Fibroblast of skin of right biceps (primary cell): ENCODE measurements at places on chromosomes 1 and 21.

DNA sequence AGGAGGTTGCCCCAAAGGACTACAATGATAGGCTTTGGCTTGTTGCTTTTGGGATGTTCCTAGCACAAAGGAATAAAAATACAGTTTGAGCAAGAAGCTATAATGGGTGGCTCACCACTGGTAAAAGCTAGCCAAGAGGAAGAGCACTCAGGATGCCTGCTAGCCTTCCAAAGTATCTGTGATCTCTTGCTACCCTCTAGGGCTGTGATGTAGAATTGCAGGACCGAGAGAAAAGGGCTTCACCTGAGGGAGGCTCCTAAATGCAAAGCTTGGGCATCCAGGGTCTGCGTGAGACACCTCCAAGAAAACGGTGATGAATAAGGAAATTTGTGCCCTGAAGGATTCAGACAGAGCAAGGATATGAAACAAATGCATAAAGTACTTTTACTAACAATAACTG is 17.7 kb downstream of the IVL start:
- DNase-seq = peak; percentile 37

- peak; percentile 74 for DNase-seq
Observed at GRCh38 chr1:56331892-56332567, 247.3 kb downstream of the PLPP3 start.

DNA sequence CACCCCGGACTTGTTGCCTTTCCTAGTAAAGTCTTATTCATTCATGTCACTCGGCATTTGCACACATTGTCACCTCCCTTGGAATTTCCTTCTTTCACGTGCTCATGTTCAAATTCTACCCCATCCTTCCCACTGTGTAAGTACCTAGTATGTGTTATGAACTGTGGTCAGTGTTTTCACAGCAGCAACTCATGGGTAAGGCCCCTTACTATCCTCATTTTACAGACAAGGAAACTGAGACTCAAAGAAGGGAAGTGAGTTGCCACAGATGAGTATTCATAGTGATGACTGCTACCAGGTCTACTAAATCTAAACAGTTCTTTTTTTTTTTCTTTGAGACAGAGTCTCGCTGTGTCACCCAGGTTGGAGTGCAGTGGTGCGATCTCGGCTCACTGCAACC is 10.5 kb downstream of the CITED4 start:
- no peak for DNase-seq

DNA sequence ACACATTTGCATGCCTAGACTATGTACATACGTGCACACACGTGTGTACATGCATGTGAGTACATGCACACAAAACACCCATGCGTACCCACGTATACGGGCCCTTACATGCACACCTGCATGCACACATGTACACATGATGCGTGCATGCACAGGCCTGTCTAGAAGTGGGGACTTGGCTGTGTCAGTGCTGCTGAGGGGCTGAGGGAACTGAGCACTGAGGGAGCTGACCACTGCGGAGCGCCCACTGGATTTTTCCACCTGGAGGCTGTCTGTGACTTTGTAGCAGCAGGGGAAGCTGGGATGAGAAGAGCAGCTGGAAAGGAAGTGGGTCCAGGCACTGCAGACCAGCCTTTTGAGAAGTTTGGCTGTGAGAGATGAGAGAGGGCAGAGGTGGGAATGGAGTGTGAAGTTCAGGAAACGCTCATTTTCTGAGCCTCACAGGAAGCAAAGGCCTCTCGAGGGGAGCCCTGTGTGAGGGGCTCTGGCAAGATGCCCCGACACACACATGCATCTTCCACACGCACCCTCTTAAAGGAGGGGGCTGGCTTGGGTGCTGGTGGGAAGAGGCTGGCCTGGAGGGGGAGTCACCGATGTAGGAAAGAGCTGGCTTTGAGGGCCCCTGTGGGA is 20.9 kb downstream of the PODN start:
- no peak for DNase-seq

DNA sequence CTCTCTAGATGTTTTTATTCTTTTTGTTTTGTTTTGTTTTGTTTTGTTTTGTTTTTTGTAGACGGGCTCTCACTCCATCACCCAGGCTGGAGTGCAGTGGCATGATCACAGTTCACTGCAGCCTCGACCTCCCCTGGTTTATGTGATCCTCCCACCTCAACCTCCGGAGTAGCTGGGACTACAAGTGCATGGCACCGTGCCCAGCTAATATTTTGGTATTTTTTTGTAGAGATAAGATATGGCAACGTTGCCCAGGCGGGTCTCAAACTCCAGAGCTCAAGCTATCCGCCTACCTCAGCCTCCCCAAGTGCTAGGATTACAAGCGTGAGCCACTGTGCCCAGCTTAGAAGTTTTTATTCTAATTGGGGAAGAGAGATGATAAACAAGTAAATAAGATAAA is 13.3 kb upstream of the TP53BP2 start:
- no peak for DNase-seq

DNA sequence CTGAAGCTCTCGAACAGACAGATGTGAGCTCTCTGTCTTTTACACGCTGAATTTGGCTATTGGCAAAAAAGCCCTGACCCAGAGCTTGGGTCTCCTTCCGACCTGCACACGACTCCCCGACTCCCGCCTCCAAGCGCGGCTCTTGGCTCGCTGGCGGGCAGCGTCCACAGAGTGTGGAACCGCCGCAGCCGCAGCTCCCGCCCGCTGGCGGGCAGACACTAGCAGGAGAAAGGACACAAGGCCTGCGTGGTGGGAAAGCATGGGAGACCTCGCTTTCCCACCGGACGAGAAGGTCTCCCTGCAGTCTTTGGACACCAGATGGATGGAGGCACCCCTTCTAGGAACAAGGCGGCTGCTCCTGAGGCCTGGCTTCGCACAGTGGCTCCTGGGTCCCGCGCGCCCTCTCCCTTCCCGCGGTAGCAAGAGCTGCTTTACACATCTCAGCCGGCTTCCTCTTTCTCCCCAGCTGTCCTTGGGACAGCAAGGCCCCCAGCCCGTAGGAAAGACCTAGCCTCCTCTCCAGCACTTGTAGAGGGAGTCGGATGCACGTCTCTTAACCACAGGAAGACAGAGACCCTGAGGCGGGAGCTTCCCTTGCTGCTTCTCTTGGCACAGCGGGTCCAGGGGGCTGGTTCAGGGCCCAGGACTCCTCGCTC is 92.1 kb downstream of the PRKAB2 start:
- no peak for DNase-seq

DNA sequence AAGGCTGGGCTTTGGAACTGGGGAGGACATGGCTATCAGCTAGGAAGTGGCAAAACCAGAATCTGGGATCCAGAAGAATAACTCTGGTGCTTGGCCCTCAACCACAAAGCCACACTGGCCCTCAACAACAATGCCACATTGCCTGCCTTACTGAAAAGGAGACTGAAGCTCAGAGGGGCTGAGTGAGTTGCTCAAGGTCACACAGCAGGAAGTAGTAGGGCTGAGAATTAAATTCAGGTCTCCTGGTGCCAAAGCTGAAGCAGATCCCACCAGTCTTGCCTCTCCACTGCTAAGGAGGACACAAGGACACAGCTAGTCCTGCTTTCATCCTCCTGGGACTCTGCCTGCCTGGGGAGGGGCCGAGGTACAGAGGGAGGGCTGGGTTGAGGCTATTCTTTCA is 29.4 kb upstream of the STUM start:
- no peak for DNase-seq

DNA sequence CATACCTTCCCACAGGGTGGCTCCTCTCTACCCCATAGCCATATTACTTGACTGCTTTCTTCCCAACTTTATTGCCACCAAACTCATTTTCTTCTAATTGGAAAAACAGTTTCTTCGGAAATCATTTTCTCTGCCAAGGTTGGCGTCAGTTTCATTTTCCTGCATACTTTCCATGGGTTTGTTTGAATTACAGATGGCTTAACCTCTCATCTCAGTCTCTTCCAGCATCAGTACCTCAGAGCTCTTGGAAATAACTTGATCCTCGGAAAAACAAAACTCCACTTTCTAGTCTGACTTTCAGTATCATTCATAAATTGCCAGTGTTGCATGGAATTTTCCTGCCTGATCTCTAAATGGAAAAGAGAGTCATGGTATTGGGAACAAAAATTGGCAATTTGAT is 20.3 kb upstream of the PRDM2 start:
- no peak for DNase-seq

DNA sequence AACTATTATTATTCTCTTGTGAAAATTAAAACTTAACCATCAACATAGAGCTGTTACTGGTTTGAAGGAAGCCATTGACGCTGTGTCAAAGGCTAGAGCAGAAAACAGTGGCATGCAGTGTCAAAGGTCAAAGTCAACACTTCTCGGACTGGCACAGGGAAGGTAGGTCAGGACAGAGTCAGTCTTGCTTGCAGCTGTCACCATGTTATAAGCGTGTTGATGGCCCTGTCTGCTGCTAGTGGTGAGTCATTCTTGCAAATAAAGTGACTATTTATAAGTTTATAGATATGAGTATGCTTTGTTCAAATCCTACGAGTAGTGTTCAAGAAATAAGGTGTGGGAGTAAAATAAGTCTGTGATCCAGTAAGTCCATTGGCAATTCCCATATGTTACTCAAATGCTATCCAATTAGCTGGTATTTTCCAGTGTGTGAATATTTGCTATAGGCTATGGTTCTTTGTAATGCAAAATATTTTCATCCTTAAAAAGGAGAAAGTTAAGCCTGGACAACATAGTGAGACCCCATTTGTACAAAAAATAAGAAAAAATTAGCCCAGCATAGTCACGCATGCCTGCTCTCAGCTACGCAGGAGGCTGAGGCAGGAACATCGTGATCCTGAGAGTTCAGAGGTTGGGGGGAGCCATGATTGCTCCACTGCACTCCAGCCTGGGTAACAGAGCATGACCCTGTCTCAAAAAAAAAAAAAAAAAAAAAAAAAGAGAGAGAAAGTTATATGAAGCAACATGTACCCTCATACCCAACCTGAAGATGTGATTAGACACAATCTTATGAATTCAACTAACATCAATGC is 26.3 kb upstream of the TINAGL1 start:
- no peak for DNase-seq

- DNase-seq = no peak
Observed at GRCh38 chr1:89270423-89270822, 2.2 kb downstream of the GBP5 start.

DNA sequence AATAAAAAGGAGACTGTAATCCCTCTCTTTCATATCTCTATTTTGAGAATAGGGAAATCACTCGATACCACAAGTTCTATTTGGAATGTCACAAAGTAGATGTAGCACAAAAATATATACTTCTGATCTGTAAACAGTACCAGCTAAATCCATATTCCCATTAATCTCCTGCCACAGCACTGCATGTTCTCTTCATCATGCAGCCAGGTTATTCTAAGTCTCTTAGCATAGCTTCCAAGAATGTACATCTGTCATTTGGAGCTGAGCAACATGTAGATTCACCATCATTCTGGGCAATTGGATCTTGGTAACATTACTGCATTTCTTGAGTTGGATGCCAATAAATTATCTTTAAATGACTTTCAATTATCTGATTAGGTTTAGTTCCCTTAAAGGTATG is 1874.5 kb downstream of the MRPL39 start:
- DNase-seq = no peak

DNA sequence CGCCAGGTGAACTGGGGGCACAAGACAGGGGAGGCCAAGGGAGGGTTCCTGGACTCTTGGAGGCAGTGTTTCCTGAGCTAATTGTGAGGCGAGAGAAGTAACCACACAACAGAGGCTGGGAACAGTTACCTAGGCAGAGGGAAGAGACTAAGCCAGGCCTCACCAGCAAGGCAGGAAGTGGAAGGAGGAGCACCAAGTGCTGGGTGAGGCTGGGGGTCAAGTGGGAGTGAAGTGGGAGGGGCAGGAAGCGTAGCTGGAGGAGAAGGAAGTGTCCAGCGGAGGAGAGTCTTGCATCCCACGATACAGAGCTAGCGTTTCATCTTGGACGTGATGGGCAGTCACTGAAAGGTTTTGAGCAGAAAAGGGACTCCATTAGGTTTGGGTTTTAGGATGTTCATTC is 48.3 kb upstream of the CAPZB start:
- no peak for DNase-seq

DNA sequence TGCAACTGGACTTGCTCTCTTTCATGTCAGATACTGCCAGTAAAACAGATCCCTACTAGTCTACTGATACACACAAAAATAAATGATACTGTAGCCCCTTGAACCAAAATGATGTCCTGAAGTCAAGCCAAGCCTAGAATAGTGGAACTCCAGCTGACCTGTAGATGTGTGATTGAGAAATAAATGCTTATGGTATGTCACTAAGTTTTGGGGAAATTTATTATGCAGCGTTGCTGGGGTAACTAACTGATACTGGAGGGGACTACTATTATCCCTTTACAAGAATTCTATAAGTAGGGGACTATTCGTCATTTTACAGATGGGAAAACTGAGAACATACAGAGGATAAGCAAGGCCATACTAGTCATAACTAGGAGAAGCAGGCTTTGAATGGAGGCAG is 55.6 kb downstream of the RPL5 start:
- no peak for DNase-seq

GRCh38 chr21:15001857-15002606 is 62.8 kb downstream of the NRIP1 start:
- peak; percentile 28 for DNase-seq

GRCh38 chr1:227888404-227889046 is 59.2 kb downstream of the WNT9A start:
- no peak for DNase-seq
